ENCODE measurements at places on chromosomes 5 and 9. TPM values are rescaled to one million over a fixed set of nuclear protein-coding genes. Genes with fewer than 3 reads are reported as not detected.

Gene NSG2
- total RNA-seq = not detected

Gene WDR31
- total RNA-seq = 2.4 TPM

Gene GNAQ
- total RNA-seq = 29.8 TPM

Gene SLC36A3
- not detected for total RNA-seq

Gene LHX3
- not detected for total RNA-seq

Gene GDNF
- total RNA-seq = 1.1 TPM

Gene ANKRD20A1
- 0.77 TPM for total RNA-seq

Gene ERCC8
- total RNA-seq = 13.6 TPM

Gene GALNT12
- 34.7 TPM for total RNA-seq

Gene LURAP1L
- total RNA-seq = 3.4 TPM

Gene RFESD
- total RNA-seq = 2.2 TPM

Gene SLC23A1
- total RNA-seq = not detected

Gene KCNN2
- total RNA-seq = 15.8 TPM

Gene N4BP3
- total RNA-seq = 2.8 TPM

Gene GCNT4
- total RNA-seq = 1.1 TPM

Gene ORM2
- total RNA-seq = not detected

Gene LHX2
- total RNA-seq = not detected

Gene NUTM2G
- total RNA-seq = not detected

Gene KCNT1
- total RNA-seq = not detected

Gene SH3GL2
- total RNA-seq = not detected

Gene TENT4A
- total RNA-seq = 8.9 TPM

Gene ADAMTS19
- total RNA-seq = not detected

Gene MARCOL
- total RNA-seq = not detected

Gene PPP3R2
- total RNA-seq = not detected

Gene TGFBI
- total RNA-seq = 330 TPM

Gene NPM1
- total RNA-seq = 3,487 TPM

Gene IFNA21
- not detected for total RNA-seq

Gene TPPP
- 5.1 TPM for total RNA-seq

Gene TRIM14
- 3.8 TPM for total RNA-seq

Gene PKD2L2
- 0.11 TPM for total RNA-seq

Gene PRUNE2
- total RNA-seq = 90.9 TPM

Gene LRRC8A
- 38.3 TPM for total RNA-seq

Gene PLPPR1
- 0.16 TPM for total RNA-seq

Gene GABRG2
- total RNA-seq = 0.32 TPM

Gene ANKDD1B
- total RNA-seq = 0.69 TPM

Gene ENC1
- 2.5 TPM for total RNA-seq

Gene STPG3
- total RNA-seq = not detected

Gene JMY
- 10.8 TPM for total RNA-seq

Gene PCDHGB3
- 0.53 TPM for total RNA-seq

Gene ARL14EPL
- total RNA-seq = not detected

Gene TRPM3
- total RNA-seq = 3.9 TPM

Gene ARPC5L
- 28.1 TPM for total RNA-seq

Gene C9orf153
- total RNA-seq = 0.98 TPM

Gene C5orf52
- total RNA-seq = not detected

Gene C7
- total RNA-seq = 4.0 TPM

Gene BTNL3
- not detected for total RNA-seq

Gene LCN9
- not detected for total RNA-seq

Gene ATP6V0E1
- 324 TPM for total RNA-seq

Gene SLC34A1
- 0.19 TPM for total RNA-seq

Gene TAF11L5
- not detected for total RNA-seq

Gene ANKRD34B
- 0.18 TPM for total RNA-seq
